ENCODE measurements at places on chromosomes 11 and 22.

GRCh38 chr11:44275961-44276550 lies 33.9 kb downstream of the ALX4 start:
- no peak for DNase-seq

GRCh38 chr11:110582728-110583432 lies 129.4 kb downstream of the ARHGAP20 start:
- DNase-seq: no peak

DNA sequence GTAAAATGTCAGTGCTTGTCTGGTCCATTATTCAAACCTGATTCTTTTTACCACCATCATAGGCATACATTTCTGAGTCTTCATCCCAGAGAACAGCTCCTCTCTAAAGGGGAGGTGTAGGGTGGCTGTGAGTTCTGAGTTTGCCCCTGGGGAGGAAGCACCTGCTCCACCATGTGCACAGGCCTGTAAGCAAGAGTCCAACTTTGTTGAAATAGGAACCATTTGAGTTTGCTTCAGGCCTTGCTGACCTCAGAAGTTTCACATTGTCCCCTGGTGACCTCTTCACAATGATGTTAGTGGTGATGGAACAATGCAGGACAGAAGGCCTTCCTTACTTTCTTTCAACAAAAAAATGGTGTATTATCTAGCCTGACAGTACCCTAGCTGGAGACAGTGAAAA lies 54.6 kb upstream of the TOP3B start:
- DNase-seq: no peak

- no peak for DNase-seq
Observed at GRCh38 chr11:108435066-108435465, 32.3 kb downstream of the C11orf65 start.

DNA sequence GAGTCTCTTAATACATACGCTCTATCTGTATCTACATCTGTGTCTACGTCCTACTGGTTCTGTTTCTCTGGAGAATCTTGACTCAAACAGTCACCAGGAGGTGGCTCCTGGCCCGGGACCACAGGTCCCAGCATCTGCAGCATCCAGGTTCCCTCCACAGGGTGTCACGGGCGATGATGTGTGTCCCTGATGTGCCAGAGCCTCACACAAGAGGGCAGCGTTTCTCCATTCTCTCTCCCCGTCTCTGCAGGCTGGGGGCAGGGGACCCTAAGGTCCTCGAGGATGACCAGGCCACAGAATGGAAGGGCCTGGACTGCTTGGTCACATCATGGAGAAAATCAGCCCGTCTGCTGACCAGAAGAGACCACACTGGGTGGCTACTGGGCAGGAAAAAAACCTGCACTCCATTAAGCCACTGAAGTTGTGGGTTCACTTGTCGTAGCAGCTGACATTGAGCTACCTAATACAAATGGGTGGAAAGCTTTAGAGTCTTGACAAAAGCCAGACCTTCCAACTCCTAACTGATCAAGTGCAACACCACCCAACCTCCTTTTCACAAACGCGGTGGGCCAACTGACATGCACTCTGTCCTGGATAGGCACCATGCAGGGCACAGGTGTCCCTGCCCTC lies 392.5 kb downstream of the CTTN start:
- no peak for DNase-seq

- DNase-seq: no peak
Observed at GRCh38 chr11:85472953-85473352, 154.2 kb downstream of the DLG2 start.

DNA sequence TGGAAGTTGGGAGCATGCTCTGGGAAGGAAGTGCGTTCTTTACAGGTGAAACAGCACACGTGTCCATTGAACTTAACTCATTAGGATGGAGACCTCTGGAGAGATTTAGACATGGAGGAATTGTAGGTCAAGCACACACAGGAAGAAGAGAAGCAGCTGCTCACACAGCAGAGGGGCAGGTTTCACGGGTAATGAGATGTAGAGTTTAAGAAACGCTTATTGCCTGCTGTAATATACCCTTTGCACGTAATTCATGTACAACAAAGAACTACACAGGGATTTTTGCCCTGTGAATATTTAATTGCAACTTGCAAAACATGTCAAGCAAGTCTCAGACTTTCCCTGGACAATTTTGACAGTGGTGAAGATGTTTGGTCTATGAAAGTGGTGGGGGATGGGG lies 508.0 kb downstream of the OPCML start:
- DNase-seq: no peak

GRCh38 chr11:131824771-131825170 lies 454.4 kb downstream of the NTM start:
- DNase-seq: no peak

- no peak for DNase-seq
Observed at GRCh38 chr11:61958590-61958989, 8.4 kb downstream of the BEST1 start.

DNA sequence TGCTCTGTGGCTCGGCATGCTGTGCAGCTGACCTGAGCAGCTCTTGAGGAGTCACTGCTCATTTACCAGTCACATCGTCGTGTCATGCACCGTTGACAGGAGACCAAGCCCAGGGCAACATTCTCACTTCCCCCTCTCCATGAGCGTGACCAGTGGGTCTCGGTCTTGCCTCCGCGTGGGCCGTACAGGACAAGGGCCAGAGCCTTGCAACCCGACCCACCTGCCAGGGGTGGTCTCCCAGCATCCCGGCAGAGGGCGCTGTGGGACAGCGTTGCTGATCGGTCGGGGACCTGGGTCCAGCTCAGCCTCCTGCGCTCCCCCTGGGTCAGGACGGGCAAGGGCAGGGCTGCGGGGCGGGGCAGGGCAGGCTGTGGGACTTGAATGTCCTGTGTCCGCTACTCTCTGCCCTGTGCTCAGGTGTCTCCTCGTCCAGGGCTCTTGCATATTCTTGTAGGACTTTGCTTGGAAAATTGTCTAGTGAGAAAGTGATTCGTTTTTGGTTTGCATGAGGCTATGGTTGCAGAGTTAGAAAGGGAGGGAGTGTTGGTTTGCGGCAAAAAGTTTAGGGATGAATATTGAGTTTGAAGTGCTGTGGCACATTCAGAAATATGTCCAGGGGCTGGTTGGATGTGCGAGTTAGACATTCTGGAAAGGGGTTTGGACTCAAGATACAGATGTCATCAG lies 16.2 kb downstream of the EIF4G2 start:
- DNase-seq: peak; percentile 54

GRCh38 chr11:74721479-74721835 lies 9.8 kb downstream of the CHRDL2 start:
- DNase-seq: no peak

DNA sequence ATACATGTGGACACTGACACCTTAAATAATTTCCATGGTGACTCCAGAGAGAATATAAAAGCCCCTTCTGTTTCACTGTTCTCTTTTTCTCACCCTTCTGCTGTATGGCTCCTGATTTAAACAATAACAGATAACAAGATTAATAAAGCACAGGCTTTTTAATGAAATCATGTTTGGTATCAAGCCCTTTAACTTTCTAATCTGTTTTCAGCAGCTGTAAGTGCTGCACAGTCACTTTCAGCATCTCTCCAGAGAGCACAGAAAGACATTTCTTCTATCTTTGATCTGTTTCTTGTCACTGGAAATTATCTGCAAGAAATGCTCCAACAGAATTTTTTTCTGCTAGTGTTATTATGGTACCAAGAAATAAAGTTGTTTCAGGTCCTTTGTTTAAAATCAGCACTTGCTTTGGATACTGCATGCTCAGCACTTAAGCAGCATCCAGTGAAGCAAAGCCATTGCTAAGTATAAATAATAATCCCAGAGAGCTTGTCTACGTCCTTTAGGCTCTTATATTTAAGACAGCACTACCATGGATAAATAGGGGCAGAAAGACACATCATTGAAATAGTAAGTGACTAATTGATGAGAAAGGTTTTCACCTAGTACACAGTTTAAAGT lies 134.2 kb upstream of the CARD18 start:
- no peak for DNase-seq

Data from Caki2 (cell line).